ENCODE measurements at places on chromosomes 16 and 17.

GRCh38 chr17:9937901-9938300, 32.8 kb upstream of the RCVRN start:
- no peak for DNase-seq

GRCh38 chr17:31095236-31096105, 694 bp downstream of the NF1 start:
- DNase-seq: peak; percentile 18

DNA sequence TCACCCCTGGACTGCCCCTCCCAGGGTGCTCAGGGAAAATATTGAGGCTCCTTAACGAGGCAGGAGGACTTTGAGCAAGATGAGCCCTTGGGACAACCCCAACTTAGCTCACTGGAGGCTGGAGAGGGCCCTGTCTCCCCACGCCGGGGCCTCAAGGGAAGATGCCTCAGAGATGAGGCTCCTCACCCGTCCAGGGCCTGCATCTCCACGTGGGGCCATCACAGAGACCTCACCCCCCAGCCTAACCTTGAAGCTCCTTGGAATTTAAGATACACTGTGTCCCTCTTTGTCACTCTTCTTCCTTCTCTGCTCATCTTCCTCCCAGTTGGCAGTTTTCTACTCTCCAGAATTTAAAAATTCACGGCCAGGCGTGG, 11.2 kb downstream of the COX4I1 start:
- DNase-seq: no peak

- no peak for DNase-seq
Measured at GRCh38 chr16:88738151-88739084, 32.1 kb downstream of the CTU2 start.

- no peak for DNase-seq
Measured at GRCh38 chr16:11986521-11987057, 10.1 kb downstream of the SNX29 start.
